GM23338 (cell line): ENCODE measurements at places on chromosomes 7 and 10. TPM values are rescaled to one million over a fixed set of nuclear protein-coding genes. Genes with fewer than 3 reads are reported as not detected.
A peak's percentile ranks its signal among the peaks of the same experiment; 100 is the strongest.

TMEM176B gene
- total RNA-seq: 0.35 and 0.47 TPM in 2 replicates

VSTM2A gene
- total RNA-seq: 0.73 and 1.2 TPM in 2 replicates

CRPPA gene
- total RNA-seq: 0.45 and 1.0 TPM in 2 replicates

BUD23 gene
- total RNA-seq: 57.2 and 62.1 TPM in 2 replicates

PKD2L1 gene
- total RNA-seq: not detected in 2 replicates

PROSER2 gene
- 5.6 and 10.8 TPM in 2 replicates for total RNA-seq

ARL3 gene
- total RNA-seq: 8.5 and 9.4 TPM in 2 replicates

WDR86 gene
- 29.0 and 59.1 TPM in 2 replicates for total RNA-seq

DNA sequence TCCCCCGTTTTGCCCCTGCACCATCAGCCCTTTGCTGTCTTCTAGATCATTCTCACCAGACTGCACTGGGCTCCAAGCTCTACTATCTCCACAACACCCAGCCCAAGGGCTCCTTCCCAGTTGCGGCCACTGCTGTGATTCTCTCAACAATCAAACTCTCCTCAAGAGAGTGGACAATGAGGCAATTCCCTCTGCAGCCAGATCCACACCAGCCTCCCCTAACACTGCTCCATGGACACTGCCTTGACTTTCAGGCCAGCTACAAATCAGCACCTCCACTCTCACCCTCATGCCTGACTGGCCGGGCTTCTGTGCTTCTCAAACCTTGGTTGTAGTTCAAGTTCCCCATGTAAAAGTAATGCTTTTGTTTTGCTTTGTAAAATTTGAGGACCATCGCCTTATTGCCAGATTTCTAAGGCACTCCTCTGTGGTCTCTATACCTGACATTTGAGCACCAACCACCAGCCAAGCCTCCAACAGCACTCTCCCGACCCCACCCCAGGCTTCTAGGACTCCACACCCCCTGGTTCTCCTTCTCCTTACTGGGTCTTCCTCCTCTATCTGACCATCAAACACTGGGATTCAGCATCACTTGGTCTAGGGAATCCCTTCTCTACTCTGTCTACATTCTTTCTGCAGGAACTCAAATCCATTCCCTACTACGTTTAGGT lies 45.4 kb downstream of the PPIF start:
- H3K36me3 ChIP-seq: no peaks in the 10 kb centered on the region
- H3K27ac ChIP-seq: no peak overlapping the region
- H3K4me1 ChIP-seq: no peaks in the 10 kb centered on the region
- H3K4me3 ChIP-seq: no peak overlapping the region

- H3K4me1 ChIP-seq: peaks cover 22% of the 10 kb centered on the region
- H3K4me3 ChIP-seq: no peak overlapping the region
- H3K27me3 ChIP-seq: no peaks in the 10 kb centered on the region
Observed at GRCh38 chr10:5945561-5946418, 31.6 kb downstream of the IL15RA start.

DNA sequence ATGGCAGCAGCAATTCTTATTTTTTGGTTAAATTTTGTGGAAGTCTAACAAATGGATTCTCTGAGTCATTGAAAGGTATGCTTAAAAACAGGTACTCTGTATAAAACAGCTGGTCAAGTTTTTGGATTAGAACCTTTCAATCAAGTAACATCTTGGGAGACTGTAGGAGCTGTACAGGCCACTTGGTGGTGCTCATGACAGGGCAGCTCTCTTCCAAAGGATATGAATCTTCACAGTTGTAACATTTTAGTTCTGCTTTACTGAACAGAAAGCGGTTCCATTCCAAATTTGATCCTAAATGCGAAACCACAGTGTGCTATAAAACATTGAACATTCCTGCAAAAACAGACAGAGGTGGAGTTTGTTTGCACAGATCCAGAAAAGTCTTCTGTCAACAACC lies 44.5 kb upstream of the AGR3 start:
- H3K27me3 ChIP-seq: no peaks in the 10 kb centered on the region
- H3K36me3 ChIP-seq: no peaks in the 10 kb centered on the region
- no peak overlapping the region for H3K27ac ChIP-seq
- DNase-seq: peak; percentile 34

GRCh38 chr10:97687785-97688781 lies 1.0 kb upstream of the AVPI1 start:
- H3K4me3 ChIP-seq: peak overlapping the region; percentile 61
- H3K36me3 ChIP-seq: no peaks in the 10 kb centered on the region
- H3K4me1 ChIP-seq: peaks cover 25% of the 10 kb centered on the region
- peak overlapping the region; percentile 95 for H3K27ac ChIP-seq
- H3K27me3 ChIP-seq: no peaks in the 10 kb centered on the region
- peak; percentile 24 for DNase-seq

DNA sequence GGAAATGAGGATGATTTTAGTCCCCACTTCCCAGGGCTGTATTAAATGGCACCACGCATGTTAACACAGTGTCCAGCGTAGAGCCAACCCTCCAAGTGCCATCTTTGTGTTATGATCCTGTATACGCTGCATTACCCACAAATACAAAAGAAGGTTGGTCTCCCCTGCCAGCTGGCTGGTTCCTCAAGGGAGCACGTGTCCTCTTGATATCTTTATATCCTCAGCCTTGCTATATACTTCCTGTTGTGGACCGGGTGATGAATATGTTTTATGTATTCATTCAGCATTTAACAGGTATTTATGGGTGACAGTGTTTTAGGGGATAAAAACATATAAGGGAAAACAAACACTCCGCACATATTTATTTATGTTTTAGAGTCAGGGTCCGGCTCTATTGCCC lies 23.2 kb upstream of the PRRT4 start:
- no peak overlapping the region for H3K4me3 ChIP-seq
- H3K4me1 ChIP-seq: peaks cover 26% of the 10 kb centered on the region
- H3K27ac ChIP-seq: no peak overlapping the region
- DNase-seq: no peak
- H3K27me3 ChIP-seq: peaks cover 19% of the 10 kb centered on the region; the same call in 1 of the 2 replicates

DNA sequence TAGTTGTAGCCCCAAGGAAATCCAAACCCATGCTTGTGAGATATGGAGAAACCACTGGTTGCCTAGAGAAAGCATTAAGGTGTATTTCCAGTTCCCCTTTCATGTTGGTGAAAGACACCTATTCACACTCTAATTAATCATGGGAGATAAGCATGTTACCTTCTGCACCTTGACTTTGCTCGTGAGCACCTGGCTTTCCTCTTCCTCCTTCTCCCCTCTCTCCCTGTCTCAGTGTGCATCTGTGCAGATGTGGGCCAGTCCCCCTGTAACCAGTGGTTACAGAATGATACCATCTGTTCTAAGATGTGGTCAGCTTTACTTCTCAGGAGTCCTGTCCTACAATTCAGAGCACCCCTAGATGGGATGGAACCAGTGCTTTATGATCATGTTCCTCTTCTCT lies 160.6 kb downstream of the LCOR start:
- no peak overlapping the region for H3K27ac ChIP-seq
- no peaks in the 10 kb centered on the region for H3K4me1 ChIP-seq
- H3K36me3 ChIP-seq: no peaks in the 10 kb centered on the region
- DNase-seq: no peak
- H3K4me3 ChIP-seq: no peak overlapping the region

GRCh38 chr10:58275261-58275660 lies 6.3 kb downstream of the CISD1 start:
- H3K36me3 ChIP-seq: peaks cover 7% of the 10 kb centered on the region; the same call in 1 of the 2 replicates
- H3K27ac ChIP-seq: no peak overlapping the region
- no peak overlapping the region for H3K4me3 ChIP-seq
- DNase-seq: no peak
- H3K4me1 ChIP-seq: peaks cover 11% of the 10 kb centered on the region

DNA sequence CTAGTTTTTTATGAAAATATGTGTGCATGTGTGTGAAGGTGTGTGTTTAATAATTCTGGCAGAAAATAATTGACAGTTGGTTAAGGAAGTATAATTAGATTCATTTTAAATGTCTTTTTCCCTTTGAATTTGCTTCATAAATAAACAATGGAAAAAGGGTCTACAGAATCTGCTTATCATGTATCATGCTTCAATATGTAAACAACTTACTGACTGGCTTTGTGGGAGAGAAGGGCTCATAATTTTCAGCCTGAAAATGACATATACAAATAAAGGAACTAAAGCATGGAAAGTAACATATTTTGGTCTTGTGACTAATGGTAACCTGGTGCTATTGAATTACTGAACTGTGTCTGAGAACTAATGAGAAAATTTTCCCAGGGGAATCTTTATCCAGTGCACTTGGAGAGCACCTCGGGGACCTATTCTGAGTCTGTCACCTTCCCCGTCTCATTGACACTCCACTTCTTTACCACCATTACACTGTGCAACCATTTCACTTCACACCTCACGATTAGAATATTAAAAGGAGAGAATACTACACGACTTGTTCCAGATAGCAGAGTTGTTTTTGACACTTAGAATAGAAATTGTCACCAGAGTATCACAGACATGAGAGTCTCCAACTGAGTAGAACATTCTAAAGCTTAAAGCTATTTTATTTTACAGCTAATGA lies 298.6 kb downstream of the TFEC start:
- H3K27ac ChIP-seq: no peak overlapping the region
- no peaks in the 10 kb centered on the region for H3K36me3 ChIP-seq
- H3K27me3 ChIP-seq: no peaks in the 10 kb centered on the region
- H3K4me3 ChIP-seq: no peak overlapping the region

DNA sequence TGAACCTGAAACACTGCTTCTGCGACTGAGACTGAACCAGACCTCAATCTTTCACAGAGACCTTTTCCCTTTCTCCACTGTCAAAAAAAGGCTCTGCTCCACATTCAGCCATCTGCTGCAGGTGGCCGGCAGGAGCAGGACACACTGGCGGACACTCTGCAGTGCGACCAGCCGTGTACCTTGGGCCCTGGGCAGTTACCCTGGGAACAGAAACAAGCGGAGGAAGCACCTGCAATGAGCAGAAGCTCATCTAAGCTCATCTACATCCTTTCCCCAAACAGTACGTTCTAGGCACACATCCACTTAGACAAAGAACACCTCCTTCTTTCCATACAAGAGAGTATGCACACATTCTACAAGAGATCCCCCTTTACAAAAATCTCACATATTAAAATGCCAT lies 22.8 kb downstream of the VOPP1 start:
- H3K36me3 ChIP-seq: no peaks in the 10 kb centered on the region; the same call in none of the 2 replicates
- H3K27ac ChIP-seq: no peak overlapping the region; the same call in 1 of the 2 replicates
- H3K27me3 ChIP-seq: no peaks in the 10 kb centered on the region
- H3K4me1 ChIP-seq: peaks cover 70% of the 10 kb centered on the region
- no peak for DNase-seq

DNA sequence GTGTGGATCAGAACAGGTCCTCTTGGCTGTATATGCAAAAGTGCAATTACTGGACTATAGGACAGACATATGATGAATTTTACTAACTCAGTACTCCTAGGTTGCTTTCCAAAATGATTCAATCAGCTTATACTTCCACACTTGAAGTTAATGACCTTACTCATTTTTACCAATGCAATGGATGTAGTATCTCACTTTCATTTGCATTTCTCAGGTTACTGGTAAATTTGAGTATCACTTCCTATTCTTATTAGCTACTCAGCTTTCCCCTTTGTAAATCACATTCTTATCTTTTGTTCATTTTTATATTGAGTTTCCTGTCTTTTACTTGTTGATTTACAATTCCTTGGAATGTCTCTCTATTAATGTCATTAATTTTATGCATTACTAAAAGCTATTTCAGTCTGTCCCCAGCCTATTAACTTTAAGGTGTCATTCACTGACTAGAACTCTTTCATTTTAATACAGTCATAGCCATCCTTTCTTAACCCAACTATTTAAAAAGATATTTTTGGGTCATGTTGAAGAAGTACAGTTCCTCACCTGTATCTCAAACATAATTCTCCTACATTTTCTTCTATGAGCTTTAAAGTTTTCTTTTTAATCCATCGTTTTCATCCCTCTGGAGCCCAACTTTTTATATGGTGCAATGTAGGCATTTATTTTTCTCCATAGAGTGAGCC lies 88.6 kb downstream of the VIM start:
- no peak for DNase-seq
- no peak overlapping the region for H3K4me3 ChIP-seq
- no peaks in the 10 kb centered on the region for H3K27me3 ChIP-seq
- no peaks in the 10 kb centered on the region for H3K4me1 ChIP-seq

- no peaks in the 10 kb centered on the region for H3K27me3 ChIP-seq
- H3K4me1 ChIP-seq: peaks cover 7% of the 10 kb centered on the region
- no peak overlapping the region for H3K4me3 ChIP-seq
- DNase-seq: no peak
Observed at GRCh38 chr10:34101001-34101400, 714.1 kb downstream of the PARD3 start.

- H3K4me1 ChIP-seq: no peaks in the 10 kb centered on the region
- no peak overlapping the region for H3K4me3 ChIP-seq
- no peaks in the 10 kb centered on the region for H3K27me3 ChIP-seq
- H3K27ac ChIP-seq: no peak overlapping the region
- no peak for DNase-seq
Observed at GRCh38 chr10:127925471-127926207, 18.7 kb downstream of the PTPRE start.

- H3K36me3 ChIP-seq: no peaks in the 10 kb centered on the region
- no peak overlapping the region for H3K27ac ChIP-seq
- H3K4me1 ChIP-seq: peaks cover 8% of the 10 kb centered on the region
- no peak for DNase-seq
- no peak overlapping the region for H3K4me3 ChIP-seq
- no peaks in the 10 kb centered on the region for H3K27me3 ChIP-seq
Observed at GRCh38 chr7:108147031-108147563, 16.9 kb upstream of the LAMB4 start.

DNA sequence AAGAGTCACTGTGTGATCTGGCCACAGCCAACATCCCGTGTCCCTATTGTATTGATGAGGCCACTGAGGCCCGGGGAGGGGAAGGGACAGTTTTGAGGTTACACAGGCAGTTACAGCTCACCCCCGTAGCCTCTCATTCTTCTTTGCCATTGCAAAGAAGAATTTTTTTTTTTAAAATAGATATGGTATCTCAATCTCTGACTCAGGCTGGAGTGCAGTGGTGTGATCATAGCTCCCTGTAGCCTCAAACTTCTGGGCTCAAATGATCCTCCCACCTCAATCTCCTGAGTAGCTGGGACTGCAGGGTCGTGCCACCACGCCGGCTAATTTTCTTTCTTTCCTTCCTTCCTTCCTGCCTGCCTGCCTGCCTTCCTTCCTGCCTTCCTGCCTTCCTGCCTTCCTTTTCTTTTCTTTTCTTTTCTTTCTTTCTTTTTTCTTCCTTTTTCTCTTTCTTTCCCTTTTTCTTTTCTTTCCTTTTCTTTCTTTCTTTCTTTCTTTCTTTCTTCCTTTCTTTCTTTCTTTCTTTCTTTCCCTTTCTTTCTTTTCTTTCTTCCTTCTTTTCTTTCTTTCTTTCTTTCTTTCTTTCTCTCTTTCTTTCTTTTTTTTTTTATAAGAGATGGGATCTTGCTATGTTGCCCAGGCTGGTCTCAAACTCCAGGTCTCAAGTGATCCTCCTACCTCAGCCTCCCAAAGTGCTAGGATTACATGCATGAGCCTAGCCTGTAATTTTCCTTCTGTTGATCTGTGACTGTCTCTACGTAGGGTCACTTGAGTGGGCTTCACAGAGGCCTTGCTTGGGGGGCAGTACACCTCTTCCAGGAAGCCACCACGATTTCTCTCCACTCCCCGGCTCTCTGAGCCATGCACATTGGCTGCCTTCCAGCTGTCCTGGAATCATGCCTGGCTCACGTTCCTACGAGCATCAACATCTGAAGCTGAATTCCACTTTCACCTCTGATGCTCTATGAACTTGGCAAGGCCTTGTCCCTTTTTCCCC lies 31.3 kb downstream of the TMEM270 start:
- no peak overlapping the region for H3K4me3 ChIP-seq
- no peaks in the 10 kb centered on the region for H3K4me1 ChIP-seq
- DNase-seq: no peak
- no peaks in the 10 kb centered on the region for H3K27me3 ChIP-seq
- no peak overlapping the region for H3K27ac ChIP-seq
